Fibroblast of the aortic adventitia (primary cell): ENCODE measurements at places on chromosomes 13 and 19. TPM values are rescaled to one million over a fixed set of nuclear protein-coding genes. Genes with fewer than 3 reads are reported as not detected.

GRCh38 chr13:100722517-100722916 is 47.9 kb upstream of the TMTC4 start:
- no peak for DNase-seq

DNA sequence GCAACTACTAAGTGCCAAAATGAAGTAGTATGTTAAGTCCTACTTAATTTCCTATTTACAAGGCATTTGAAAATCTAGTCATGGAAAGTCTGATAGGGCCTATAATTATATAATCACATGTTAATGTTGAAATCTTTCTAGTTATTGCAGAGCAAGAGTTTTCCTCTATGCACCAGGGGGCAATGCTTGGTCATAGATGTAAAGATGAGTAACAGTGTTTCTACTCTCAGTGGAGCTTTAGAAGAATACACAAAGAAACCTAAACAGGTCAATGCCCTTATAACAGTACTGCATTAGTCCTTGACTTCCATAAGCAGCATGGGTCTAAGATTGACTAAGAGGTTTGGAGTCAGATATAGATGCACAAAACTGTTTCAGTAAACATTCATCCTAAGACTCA is 218.7 kb downstream of the KCTD12 start:
- peak; percentile 92 for DNase-seq

GRCh38 chr13:27793507-27794367 is 1.5 kb downstream of the GSX1 start:
- no peak for DNase-seq

DNA sequence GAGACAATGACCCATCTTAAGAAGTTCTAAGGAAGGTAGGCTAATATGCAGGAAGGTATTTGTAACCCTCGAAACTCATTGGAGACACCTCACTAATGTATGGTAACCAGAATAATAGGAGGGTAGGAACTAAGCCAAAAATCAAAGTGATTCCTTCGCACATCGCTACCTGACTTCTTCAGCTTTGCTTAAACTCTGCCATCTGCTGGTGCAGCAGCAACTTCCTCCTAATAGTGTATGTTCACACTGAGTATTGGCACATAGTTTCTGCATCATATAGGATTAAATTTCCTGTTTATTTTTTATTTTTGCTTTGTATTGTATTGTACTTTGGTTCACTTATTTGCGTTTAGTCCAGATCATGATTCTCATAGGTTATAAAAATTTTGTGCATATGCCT is 676.2 kb downstream of the GPC5 start:
- DNase-seq = no peak

- no peak for DNase-seq
Observed at GRCh38 chr19:46494146-46494940, 1.3 kb downstream of the PNMA8B start.

DNA sequence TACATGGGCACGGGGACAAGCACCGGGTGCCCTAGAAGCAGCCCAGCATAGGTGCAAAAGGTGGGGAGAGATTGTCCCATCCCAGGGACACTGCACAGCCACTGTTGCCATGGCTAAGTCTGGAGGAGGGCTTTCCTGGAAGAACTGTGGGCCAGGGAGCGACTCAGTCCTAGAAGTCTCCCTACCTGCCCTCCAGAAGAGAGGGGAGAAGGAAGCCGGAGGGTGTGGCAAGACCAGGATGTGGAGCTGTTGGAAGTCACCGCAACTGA is 2.3 kb upstream of the FBN3 start:
- DNase-seq = no peak

The URAD gene
- total RNA-seq = not detected in 2 replicates

The MBD3L2 gene
- not detected in 2 replicates for total RNA-seq

The LHB gene
- total RNA-seq = not detected in 2 replicates

The SIGLEC9 gene
- 0.09 TPM in 1 of 2 replicates, not detected in the other for total RNA-seq

The TLE6 gene
- total RNA-seq = 0.18 TPM in 1 of 2 replicates, not detected in the other

The KRI1 gene
- 11.1 and 25.0 TPM in 2 replicates for total RNA-seq
